NCI-H1417 (cell line): ENCODE measurements at places on chromosomes 3 and 15.

DNA sequence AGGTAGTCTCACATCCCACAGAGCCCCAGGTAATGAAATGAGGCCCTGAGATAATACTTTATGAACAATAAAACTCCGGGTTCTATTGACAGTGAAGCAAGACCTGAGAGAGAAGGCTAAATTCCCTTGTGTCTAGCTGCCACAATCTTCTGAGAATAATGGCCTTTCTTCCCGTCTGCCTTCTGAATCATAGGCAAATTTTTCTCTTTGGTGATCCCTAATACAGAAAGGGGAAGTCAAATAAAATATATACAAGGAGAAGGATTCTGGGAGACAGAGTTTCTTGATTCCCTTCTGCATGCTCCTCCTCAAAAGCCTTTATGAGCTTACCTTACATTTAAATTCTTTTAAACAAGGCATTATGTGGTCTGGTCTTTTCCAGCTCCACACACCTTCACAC is 29.9 kb upstream of the CCR2 start:
- no peak for DNase-seq

GRCh38 chr3:156477323-156477722 is 77.6 kb downstream of the SSR3 start:
- no peak for DNase-seq

GRCh38 chr3:110067527-110067926 is 730.2 kb upstream of the DPPA4 start:
- no peak for DNase-seq

- no peak for DNase-seq
Measured at GRCh38 chr3:168331756-168332155, 236.0 kb upstream of the GOLIM4 start.

GRCh38 chr15:80887148-80887547 is 102.5 kb downstream of the MESD start:
- DNase-seq: peak; percentile 44

GRCh38 chr3:66195347-66195783 is 25.4 kb upstream of the SLC25A26 start:
- DNase-seq: no peak

DNA sequence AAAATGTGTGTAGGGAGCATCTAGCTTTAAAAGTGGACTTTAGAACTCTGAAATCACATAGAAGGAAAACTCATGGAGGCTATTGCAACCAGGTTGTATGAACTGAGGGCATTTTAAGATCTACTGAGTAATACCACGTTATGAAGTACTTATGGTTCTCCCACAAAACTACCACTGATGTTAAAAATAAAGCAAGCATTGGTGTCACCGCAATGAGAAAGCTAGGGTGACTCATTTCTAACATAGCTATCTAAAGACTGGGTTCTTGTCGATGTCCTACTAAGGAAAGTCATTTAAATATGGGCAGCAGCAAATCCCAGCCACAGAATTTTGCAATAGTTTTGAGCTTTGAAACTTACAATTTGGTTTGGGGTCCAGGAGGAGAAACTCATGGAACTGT is 584.8 kb downstream of the DIPK2A start:
- DNase-seq: no peak

DNA sequence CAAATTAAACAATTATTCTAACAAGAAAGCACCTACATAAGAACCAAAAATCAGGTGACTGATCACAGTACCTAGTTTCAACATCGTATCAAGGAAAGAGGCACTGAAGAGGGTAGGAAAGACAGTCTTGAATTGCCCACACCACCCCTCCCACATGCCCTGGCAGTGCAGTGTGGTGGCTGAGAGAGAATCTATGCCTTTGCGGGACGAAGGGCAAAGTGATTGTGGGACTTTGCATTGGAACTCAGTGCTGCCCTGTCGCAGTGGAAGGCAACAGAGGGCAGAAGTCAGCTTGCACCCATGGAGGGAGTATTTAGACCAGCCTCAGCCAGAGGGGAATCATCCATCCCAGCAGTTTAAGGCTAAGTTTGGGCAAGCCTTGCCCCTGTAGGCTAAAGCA is 24.5 kb downstream of the NEDD4 start:
- DNase-seq: no peak
